Coronary artery (tissue), 2 donors: ENCODE measurements at places on chromosomes 3 and 15.

DNA sequence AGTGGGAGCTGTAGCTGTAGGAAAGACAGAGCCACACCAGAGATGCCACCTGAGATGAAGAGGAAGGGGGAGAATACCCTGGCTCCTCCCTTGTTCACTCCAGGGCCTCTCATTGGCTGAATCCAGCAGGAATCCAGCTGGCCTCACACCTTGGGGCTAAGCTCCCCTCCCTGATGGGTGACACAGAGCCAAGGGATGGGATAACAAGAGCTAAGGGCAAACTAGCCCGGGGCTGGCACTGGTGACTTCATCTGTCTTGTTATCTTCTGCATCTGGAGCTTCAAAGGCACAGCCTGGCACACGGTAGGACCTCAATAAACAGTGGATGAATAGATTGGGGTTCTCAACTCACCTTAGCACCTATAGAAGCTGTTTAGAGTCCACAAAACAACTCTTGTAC lies 13.8 kb upstream of the GATA2 start:
- DNase-seq: no peak

GRCh38 chr3:152380043-152380442 lies 111.3 kb downstream of the MBNL1 start:
- no peak for DNase-seq

GRCh38 chr3:88311826-88312225 lies 162.1 kb downstream of the C3orf38 start:
- no peak for DNase-seq

GRCh38 chr3:9846231-9846630 lies 2.4 kb upstream of the RPUSD3 start:
- DNase-seq: no peak

DNA sequence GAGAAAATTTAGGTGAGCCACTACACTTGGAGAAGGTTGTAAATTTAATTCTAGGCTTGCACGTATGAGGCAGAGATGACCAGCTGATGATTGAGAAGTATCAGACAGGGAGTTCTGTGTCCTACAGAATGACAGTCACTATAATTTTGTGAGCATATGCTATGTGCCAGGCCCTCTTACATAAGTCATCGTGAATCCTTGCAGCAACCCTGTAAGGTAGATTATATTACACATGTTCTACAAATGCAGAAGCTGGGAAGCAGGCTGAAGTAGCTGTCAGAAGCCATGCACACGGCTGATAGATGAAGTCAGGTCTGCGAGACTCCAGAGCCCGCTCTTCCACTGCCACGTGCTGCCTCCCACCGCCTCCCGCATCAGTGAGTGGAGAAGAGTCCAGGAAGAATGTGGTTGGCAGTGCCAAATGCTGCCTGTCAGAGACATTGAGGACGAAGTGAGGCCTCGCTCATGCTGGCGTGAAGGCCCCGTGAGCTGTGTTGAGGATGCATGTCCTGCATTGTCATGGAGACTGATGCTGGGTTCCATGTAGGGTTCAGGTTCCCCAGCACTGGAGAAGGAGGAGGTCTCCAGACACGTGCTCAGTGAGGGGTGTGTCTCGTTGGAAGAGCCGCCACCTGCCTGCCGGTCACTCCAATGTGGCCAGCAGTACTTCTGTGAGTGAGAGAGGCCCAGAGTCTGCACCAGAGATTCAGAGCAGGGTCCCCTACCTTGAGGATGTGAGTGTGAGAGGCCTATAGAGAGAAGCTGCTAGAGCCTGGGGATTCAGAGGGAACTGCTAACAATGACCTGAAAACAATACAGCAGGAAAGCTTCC lies 123.3 kb upstream of the PLXNA1 start:
- no peak for DNase-seq

- no peak for DNase-seq
Observed at GRCh38 chr3:140470962-140471361, 206.9 kb upstream of the TRIM42 start.

GRCh38 chr3:50457988-50458387 lies 45.4 kb downstream of the CACNA2D2 start:
- DNase-seq: no peak

DNA sequence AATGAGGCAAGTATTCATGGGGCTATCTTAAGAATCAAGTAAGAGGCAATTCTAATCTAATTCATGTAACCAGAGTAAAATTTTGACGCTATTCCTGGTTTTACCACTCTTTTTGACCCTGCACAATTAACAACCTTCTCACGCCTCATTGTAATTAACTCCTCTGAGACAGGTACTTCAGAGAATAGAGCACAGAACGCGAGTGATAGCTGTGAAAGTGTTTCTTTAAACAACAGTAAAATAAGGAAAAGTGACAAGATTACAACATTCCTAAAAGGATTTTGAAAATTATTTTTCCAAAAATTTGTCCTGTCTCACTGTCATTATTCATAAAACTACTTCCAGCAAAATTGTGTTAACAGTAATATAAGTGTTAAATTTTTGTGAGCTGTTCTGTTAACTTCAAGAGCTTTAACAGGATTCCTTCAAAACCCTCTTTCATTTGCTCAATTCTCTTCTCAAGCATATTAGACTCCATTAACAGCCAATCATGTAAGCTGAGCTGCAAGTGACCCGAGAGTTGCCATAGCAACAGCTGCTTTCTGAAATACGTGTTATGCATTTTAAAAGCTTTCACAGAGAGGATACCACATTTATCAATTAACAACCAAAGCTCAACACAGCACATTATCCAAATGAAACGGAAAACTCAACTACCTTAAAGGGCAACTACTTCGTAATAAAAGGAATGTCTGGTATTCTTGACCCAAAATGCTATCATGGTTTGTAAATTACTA lies 93.1 kb downstream of the STAG1 start:
- no peak for DNase-seq

GRCh38 chr3:15498431-15499214 lies 22.9 kb downstream of the COLQ start:
- no peak for DNase-seq

GRCh38 chr3:52041118-52041731 lies 15.1 kb downstream of the DUSP7 start:
- no peak for DNase-seq

DNA sequence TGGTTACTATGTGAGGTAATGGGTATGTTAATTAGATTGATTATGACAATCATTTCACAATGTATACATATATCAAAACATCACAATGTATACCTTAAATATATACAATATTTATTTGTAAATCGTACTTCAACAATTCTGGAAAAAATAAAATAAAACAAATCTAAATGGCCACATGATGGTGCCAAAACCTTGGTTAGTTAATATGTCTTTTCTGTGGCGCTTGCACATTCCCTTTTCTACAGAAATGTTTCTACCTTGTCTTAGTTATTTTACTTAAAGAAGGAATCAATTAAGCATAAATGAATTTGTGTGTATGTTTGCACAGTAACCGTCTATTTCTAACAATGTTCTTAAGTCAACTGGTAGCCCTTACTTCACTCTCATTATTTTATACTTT lies 53.4 kb downstream of the OXSM start:
- no peak for DNase-seq

GRCh38 chr3:188940573-188940932 lies 231.2 kb upstream of the TPRG1 start:
- DNase-seq: peak; percentile 81

- DNase-seq: no peak
Observed at GRCh38 chr3:5020242-5020722, 41.0 kb downstream of the BHLHE40 start.

- DNase-seq: no peak
Observed at GRCh38 chr3:98730338-98730737, 32.8 kb upstream of the ST3GAL6 start.

DNA sequence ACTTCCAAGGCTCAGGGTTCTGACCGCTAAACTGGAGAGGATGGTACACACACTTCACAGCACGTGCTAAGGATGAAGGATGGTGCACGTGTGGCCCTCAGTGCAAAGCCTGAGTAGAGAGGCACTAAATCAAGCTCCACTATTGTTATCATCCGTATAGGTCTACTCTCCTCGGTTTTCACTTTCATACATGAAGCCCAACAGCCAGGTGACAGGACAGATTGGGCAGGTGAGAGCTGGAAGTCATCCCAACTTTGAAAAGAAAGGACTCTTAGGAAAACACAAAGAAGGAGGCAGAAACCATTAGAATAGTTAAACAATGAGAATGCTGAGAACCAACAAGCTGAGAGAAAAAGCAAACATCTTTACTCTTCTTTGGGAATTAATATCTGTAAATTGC lies 21.1 kb downstream of the MAGI1 start:
- DNase-seq: no peak

- DNase-seq: no peak
Observed at GRCh38 chr3:48241796-48242455, 1.0 kb downstream of the ZNF589 start.

- DNase-seq: no peak
Observed at GRCh38 chr3:12237912-12238650, 50.8 kb upstream of the PPARG start.

GRCh38 chr15:63668601-63669000 lies 71.4 kb downstream of the FBXL22 start:
- no peak for DNase-seq

GRCh38 chr15:33964665-33965040 lies 3.6 kb upstream of the CHRM5 start:
- DNase-seq: no peak

GRCh38 chr3:117454908-117455307 lies 745.3 kb downstream of the TUSC7 start:
- DNase-seq: no peak

- no peak for DNase-seq
Observed at GRCh38 chr15:41804361-41804760, 23.5 kb upstream of the JMJD7 start.

DNA sequence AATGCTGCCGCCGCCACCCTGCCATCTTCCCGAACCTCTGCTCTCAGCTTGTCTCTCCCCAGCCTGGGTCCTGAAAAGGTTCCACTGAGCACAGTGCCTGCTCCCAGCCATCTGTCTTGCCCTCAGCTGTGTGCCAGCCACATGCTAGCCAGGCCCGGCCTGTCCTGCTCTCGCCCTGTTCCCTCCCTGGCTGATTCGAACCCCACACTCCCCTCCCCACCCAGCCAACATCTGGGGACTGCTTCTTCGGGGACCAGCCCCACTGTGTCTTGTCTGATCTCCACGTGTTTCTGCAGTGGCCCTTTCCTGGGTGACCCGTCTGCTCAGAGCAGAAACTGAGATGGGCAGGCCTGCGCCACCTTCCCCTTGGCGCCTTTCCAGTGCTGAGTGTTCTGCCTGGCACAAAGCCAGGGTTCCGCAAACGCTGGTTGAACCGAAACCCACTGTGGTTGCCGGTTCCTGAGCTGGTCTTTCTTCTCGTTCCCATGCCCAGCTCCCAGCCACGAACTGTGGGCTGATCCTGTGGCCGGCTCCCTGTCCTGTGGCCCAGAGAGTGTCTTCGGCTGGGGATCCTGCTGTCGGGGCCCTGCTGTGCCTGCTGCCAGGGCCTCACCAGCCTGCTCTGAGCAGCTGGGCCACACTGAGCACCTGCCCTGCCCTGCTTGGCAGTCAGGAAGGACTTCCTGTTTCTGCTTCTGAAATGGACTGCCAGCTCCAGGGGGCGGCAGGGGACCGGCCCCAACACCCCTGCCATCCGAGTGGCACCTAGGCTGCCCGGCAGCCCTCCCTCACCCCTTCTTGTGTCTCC lies 62.7 kb upstream of the KLF13 start:
- peak; percentile 77 for DNase-seq

DNA sequence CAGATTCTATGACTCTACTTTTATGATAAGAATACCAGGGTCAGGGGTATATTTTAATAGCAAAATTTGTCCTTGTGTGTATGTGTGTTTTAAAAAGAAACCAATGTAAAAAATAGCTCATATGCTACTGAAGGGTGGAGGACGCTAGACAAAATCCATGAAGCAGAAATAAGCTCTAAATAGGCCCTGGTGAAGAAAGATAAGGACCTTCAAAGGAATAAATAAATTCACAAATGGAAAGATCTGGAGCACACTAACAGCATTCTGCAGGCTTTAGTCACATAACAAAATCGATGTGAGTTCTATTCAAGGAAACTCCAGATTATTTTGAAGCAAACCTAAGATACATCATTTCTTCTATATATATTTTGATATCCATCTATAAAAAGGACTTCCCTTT lies 27.2 kb upstream of the ATP11B start:
- no peak for DNase-seq

- no peak for DNase-seq
Observed at GRCh38 chr3:146881966-146882760, 277.0 kb upstream of the PLSCR5 start.

GRCh38 chr15:70414626-70415025 lies 316.9 kb upstream of the TLE3 start:
- no peak for DNase-seq

DNA sequence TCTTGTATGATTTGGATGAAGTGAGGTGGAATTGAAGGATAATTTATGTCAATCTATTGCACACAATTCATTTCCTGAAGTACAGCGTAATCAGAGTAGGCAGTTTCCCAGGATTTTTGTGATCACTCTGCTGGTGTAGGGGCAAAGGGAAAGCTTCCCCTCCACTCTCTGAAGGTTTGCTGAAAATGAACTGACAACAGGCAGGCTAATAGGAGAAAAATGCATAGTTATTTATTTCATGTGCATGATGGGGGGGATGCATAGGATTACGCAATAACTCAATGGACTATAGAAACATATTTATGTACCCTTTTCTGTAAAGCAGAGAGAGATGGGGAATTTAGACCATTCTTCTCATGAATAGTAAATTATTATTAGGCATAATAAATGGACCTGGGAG lies 872.9 kb downstream of the NAALADL2 start:
- no peak for DNase-seq

DNA sequence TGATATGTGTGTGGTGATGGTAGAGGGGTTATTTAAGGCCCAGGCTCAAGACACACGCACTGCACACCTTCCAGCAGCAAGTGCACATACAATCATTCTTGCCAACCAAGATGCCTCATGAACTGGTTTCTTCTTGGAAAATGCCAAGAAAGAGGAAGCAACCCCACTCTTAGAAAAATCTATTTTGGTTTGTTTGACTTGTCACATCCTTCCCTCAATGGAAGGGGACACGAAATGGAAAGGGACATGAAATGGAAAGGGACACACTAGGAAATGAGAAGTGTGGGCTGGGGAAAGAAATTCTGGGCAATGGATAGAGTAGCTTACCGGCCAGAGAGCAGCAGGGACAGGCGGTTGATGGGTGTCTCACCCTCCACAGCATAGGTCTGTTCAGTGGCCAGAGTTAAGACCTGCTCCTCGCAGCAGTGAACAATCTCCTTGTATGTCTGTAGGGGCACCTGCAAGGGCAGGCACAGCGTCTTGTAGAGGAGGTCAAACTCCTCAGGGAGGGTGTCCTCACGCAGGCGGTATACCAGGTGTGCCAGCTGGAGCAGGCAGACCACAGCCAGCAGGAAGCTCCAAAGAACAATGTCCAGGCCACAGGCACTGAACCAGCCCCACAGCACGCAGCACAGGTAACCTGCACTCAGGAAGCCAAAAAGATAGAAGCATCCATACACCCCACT lies 640 bp downstream of the POPDC2 start:
- no peak for DNase-seq

- no peak for DNase-seq
Observed at GRCh38 chr15:43194795-43195194, 9.6 kb downstream of the CCNDBP1 start.

DNA sequence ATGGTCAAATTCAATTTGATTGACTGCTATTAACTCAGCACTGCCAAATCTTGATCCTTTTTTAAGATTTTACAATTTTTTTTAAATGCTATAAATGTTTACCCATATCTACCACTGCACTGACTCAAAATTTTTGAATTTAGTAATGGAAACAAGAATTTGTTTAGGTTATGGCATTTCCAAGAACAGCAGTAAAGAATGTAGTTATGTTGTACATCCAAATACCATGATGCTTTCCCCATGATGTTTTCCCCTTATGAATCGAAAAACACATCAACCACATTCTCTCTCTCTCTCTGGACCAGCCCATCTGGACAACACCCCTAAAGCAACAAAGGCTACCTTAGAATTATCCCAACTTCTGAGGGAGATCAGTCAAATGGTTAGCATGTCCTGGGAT lies 14.2 kb downstream of the CHRM5 start:
- no peak for DNase-seq
